ENCODE measurements at places on chromosomes 3 and 15.

DNA sequence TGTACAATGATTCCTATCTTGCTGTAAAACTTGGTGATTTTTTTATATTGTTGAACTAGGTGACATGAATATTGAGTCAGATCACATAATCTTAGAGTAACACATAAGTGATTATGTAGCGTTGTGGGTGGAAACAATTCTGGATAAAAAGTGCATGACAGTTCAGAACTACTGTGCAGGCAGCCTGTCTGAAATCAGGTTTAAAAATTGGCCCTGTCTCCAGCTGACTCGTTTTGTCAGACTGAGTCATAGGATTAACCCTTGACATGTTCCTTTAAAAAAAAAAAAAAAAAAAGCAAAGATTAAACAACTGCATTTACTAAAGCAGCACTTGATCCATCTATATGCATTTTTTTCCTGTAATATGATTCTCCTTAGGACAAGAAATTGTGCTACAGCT is 160.0 kb upstream of the CGNL1 start:
- DNase-seq: peak; percentile 85

GRCh38 chr3:17670749-17671148 is 71.7 kb downstream of the TBC1D5 start:
- no peak for DNase-seq

- DNase-seq: no peak
These were observed 464.1 kb upstream of the CBLB start for GRCh38 chr3:106332884-106333283.

DNA sequence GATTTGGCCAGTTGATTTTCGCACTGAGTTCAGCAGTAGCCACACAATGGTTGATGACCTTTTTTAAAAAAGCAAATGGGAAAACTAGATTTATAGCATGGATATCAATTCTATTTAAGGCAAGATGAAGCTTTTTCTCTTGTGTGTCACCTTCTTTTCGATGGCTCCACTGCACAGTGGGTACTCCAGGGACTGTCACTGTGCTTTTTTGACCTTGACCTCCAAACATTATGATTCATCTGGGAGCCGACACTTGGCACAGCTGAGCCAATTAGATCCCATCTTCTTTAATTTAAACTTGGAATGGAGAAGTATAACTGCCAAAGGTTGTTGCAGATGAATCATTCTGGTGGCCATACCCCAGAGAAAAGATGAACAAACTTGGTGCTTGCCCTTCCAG is 367.3 kb downstream of the EPHA6 start:
- DNase-seq: no peak

DNA sequence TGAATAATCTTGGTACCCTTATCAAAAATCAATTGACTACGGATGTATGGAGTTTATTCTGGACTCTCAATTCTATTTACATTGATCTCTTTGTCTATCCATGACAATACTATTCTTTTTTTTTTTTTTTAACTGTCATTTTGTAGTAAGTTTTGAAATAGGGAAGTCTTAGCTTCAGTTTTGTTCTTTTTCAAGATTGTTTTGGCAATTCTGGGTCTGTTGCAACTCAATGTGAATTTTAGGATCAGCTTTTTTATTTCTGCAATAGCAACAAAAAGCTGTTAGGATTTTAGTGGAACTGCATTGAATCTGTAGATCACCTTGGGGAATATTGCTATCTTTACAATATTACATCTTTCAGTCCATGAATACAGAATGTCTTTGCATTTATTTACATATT is 21.4 kb downstream of the BTLA start:
- no peak for DNase-seq

- DNase-seq: no peak
These were observed 187.4 kb upstream of the LINGO1 start for GRCh38 chr15:77819851-77820728.

DNA sequence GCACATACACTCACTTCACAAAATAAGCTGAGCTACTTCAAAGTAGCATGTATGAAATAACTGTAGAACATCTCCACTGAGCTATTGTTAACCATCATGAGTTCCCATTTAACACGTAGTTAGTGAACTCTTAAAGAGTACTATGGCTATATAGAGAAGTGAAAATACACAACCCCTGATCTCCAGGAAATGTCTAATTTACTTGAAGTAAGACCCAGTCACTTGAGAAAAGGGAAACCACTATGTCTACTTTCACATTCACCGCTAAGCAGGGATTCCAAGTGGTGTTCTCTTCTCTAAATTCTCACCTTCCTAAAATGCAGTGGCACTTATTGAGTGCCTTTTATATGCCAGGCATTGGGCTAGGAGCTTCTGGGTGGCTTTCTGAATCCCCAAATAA is 35.0 kb upstream of the COLQ start:
- no peak for DNase-seq
